ENCODE measurements at places on chromosomes 12 and 14. TPM values are rescaled to one million over a fixed set of nuclear protein-coding genes. Genes with fewer than 3 reads are reported as not detected.

GRCh38 chr14:71338153-71338552 is 430.9 kb downstream of the PCNX1 start:
- DNase-seq = no peak

DNA sequence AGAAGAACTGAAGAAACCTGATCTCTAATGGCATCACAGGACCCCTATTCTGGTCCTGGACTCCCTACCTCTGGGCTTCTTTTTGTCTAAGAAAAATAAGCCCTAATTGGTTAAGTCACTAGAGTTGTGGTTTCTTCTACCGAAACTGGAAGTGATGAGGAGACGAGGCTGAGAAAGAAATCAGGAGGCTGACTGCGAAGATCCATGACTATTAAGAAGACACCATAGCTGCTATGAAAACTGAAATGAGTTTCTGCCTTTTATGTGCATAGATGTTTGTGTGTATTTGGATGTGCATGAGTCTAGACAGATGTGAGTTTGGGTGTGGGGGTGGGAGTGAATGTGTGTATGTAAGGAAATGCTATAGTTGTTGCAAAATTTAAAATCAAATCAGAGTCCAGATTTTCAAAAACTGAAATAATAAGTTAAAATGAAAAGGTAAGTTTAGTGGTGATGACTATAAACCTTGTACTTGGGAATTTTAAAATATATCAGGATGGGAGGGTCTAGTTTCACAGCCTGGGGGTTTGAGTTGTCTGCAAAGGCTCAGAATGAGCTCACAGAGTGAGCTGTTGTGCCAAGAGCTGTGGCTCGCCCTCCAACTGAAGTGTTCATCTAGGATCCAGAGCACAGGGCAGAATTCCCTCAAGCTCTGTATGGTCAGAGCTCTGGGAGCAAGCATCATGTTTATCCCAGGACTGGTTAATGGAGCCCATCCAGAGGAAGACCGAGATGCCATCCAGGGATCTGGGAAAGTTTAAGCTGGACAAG is 94.9 kb downstream of the VCPKMT start:
- DNase-seq = no peak

DNA sequence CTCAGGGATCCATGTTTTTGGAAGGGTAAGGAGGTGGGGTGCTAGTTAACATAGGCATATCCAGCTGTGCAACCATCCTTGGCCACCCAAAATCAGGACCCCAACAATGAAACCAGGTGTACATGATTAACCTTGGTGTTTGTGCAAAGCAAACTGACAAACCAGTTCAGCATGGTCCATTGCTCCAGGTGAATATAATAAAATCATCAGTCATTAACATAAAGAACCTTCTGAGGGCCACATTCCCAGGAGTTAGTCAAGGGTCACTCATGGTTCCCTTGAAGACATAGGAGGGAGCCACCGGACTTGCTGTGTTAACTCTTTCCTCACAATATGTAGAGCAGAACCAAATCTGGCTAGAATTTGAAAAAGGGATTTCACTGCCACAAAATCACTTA is 17.8 kb downstream of the SLC38A2 start:
- no peak for DNase-seq

- DNase-seq = no peak
Measured at GRCh38 chr12:47821346-47821706, 1.6 kb upstream of the HDAC7 start.

GRCh38 chr12:93441081-93441616 is 598 bp downstream of the UBE2N start:
- DNase-seq = peak; percentile 52

GRCh38 chr12:1706632-1706980 is 15.7 kb downstream of the ADIPOR2 start:
- DNase-seq = no peak

GRCh38 chr14:67319142-67319541 is 40.5 kb downstream of the ATP6V1D start:
- no peak for DNase-seq

DNA sequence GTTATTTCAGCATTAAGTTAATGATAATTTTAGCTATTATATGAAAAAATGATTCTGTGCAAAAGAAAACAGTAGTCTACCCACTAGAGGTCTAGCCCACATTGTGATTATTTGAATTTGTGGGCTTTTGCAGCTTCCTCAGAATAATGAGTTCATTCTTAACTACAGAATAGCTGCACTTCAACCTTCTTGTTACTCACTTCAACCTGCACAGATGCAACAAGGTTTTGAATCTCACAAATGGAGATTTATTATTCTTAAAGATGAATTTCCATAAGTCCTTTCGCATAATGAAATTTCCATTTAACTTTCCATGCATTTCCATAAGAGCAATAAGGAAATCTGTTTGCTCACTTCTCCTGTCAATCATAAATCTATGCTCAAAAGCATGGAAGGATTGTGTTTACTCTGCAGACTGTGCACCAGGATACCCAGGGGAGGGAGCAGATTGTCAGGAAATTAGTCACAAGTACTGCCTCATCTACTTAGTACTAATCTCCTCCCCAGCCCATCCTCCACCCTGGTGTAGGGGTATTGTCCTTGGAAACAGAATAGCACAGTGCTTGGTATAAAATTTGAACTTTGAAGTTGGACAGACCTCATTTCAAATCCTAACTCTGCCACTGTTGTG is 24.1 kb downstream of the PTGER2 start:
- no peak for DNase-seq

- no peak for DNase-seq
Measured at GRCh38 chr12:7695566-7696197, at the start of gene GDF3. GDF3 (minus strand) TSS chr12:7695775; CDS start chr12:7695728, 47 bp downstream.

DNA sequence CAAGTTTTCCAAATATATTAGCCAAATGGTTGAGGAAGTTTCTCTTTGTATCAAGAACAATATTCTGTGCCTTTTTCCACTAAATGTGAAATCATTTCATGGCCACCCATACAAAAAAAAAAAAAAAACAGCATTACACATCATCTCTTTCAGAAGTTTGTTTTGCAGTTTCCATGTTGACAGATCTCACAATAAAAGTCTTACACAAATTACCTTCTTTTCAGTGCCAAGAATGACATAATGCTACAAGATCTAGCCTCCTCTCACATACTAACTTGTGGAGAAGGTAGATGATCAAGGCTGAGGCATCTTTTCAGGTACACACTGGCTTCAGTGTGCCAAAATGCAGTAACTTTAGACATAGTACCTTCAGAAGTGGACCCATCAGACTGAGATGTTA is 35.3 kb downstream of the PRKD1 start:
- no peak for DNase-seq

DNA sequence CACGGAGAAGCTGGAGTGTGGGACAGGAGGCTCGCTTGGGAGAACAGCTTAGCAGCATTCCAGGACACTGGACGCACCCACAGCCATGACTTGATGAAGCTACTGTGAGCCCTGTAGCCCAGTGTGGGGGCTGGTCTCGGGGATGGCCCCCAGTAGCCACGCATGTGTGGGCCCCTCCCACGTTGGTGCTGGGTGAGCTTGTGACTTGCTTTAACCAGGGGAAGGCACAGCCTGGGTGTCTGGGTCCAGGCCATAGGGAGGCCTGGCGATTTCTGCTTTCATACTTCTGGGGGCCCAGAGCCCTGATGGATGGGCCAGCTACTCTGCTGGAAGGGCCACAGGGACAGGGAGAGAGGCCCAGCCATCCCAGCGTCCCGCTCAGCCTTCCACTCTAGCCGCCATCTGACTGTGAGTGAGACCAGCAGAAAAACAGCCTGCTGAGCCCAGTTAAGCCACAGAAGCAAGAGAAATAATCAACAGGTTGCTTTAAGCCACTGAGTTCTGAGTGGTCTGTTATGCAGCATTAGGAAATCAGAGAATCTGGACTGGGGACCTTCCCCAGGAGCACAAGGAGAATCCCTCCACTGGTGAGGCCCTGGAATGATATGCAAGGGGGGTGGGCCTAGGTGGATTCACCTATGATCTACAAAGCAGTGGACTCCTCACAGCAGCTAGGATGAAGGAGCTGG is 16.1 kb downstream of the DIO3 start:
- peak; percentile 6 for DNase-seq

DNA sequence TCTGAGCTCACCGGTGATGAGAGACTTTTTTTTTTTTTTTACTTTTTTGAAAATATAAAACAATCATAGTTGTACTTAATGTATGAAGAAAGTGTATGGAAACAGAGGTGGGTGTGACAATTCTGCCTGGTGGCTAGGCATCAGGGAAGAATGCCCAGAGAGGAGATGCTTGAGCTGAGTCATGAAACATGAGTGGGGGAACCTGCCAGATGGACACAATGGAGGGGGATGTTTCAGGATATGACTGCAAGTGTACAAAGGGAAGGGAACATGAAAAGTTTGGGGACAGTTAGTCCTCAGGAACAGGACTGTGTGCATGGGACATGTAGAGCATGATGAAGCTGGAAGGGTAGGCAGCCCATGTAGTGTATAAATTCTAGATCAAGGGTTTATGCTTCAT is 274.2 kb upstream of the E2F7 start:
- DNase-seq = no peak

DNA sequence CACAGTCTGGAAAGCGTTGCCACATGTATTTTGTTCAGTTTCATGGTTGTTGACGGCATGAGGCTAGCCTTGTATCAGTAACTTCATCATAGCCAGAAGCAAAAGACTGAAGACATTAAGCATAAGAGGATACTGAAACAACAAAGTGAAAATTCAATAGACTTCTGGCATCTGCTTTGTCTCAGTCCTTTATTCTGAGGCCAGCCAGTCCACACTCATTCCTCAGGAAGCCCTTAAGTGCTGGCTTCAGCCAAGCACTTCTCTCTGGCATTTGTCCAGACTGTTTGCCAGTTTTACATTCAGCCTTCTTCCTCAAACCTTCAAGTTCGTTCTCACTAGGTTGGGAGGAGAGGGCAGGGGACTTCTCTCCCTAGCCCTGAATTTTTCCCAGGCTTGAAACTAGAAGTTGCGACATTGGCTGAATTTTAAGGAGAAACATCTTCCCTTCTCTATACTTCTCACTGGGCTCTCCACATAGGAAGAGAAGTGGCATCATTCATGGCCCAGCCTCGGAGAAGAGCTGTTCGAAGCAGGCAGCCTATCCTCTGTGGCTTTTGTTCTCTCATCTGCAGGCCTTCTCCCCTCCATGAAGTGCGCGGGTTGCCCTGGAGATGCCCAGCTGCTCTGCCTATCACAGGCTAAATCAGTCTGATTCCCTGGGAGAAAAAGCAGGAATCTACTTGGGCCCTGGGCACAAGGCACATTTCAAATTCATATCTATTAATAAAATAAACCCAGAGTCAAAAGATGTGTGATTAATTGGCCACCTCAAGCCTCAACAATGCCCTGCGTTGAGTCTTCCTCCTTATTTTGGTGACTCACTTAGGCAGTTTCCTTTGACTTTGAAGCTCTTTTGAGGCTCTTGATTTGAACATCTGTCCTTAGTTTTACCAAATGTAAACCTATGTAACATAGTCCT is 130.9 kb upstream of the PLEKHA5 start:
- no peak for DNase-seq

DNA sequence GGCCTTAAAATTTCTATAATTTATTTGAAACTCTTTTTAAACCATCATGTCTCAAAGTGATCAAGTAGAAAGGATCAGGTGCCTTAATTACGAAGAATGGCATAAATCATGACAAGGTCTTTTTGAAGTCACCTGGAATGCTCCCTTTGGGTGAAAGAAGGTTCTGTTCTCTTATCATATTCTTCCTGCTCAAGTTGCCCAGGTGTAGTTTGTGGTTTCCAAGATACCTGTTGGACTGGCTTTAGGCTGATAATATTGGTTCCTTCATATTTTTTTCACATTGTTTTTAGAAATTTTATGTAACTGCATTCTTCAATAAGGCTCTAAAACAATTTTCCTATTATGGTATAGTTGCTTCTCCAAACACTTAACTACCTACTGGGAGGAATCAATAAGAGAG is 29.2 kb downstream of the RASSF3 start:
- no peak for DNase-seq

DNA sequence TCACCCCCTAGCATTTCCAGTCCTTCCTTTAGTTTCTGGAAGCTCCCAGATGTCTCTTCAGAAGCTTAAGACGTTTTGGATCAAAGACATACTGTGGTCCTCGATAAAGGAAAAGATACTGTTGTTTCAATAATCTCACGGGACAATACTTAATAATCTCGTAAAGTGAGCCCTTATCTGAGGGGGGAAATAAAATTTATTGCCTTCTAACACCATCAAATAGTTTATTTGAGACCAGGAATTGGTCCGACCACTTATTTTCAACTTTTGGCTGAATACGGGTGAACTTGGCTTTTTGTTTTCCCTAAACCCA is 640 bp upstream of the G2E3 start:
- no peak for DNase-seq

DNA sequence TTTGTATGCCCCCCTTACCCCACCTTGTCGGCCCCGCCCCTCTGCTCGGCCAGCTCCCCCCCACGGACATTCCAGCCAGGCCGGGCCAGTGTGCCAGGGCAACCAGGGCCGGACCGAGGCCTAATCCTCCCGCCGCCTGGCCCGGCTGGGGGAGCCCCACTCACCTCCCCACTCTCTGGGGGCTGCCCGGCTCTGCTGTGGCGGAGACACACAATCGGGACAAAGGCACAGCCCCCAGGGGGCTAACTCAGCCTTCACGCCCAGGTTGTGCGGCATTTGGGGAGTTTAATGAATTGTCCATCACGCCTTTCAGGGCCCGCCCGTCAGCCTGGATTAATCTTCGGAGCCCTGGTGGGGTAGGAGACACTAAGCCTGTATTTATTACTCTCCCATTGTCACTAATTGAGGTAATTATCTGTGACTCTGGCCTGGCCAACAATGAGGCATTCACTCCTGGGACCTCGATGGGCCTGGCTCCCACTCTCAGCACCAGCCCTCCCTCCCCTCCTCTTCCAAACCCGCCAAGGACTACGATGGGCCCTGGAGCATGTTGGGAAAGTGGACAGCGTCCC is 8.7 kb downstream of the WNT1 start:
- DNase-seq = no peak

- no peak for DNase-seq
Measured at GRCh38 chr12:130788515-130788914, 50.5 kb downstream of the STX2 start.

DNA sequence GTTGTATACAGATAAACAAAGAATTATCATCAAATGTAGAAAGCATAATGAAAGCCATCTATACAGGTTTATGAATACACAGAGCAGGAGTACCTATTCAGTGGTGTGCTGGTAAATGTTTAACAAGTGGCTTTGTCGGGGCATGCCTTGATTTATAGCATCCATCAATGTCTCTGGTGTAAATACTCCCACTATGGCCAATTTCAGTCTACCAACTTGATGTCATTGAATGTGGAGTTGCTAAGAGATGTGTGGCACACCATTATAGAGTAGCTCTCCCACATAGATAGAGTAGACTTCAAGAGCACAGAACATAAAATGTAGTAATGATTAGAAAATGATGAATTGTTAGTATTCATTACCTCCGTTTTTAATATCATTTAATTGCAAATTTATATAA is 9.3 kb downstream of the GRIP1 start:
- no peak for DNase-seq

PARP2 gene
- 9.3 TPM for total RNA-seq

FOXA1 gene
- total RNA-seq = 73.3 TPM

USP44 gene
- 0.53 TPM for total RNA-seq

TDRD9 gene
- 0.98 TPM for total RNA-seq

P2RX2 gene
- 1.4 TPM for total RNA-seq

PLCZ1 gene
- not detected for total RNA-seq

KDM2B gene
- total RNA-seq = 17.9 TPM

HELB gene
- total RNA-seq = 6.0 TPM
